ENCODE measurements at places on chromosomes 5 and 9.

GRCh38 chr9:18442629-18443491, 31.1 kb upstream of the ADAMTSL1 start:
- H3K4me1 ChIP-seq: no peaks in the 10 kb centered on the region
- no peak overlapping the region for H3K27ac ChIP-seq
- no peaks in the 10 kb centered on the region for H3K36me3 ChIP-seq
- DNase-seq: peak; percentile 74
- H3K27me3 ChIP-seq: no peaks in the 10 kb centered on the region
- H3K4me3 ChIP-seq: no peak overlapping the region

DNA sequence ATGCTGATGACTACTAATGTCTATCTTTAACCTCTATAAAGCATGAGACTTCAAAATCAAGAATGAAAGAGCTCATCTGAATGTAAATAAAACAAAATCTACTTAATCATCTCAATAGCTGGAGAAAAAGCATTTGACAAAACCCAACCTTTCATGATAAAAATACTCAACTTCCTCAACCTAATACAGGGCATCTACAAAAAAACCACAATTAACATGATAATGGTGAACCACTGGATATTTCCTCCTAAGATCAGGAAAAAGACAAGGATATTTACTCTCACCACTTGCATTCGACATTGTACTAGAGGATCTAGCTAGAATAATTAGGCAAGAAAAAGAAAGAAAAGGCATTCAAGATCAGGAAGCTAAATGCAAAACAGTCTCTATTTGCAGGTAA, 49.3 kb downstream of the FAM169A start:
- H3K4me3 ChIP-seq: no peak overlapping the region
- H3K27me3 ChIP-seq: no peaks in the 10 kb centered on the region
- H3K36me3 ChIP-seq: no peaks in the 10 kb centered on the region
- H3K4me1 ChIP-seq: no peaks in the 10 kb centered on the region
- no peak for DNase-seq

- H3K4me3 ChIP-seq: no peak overlapping the region
- H3K36me3 ChIP-seq: no peaks in the 10 kb centered on the region
- H3K27ac ChIP-seq: no peak overlapping the region
- no peak for DNase-seq
These were observed 51.0 kb upstream of the PHF24 start for GRCh38 chr9:34907044-34907443.

DNA sequence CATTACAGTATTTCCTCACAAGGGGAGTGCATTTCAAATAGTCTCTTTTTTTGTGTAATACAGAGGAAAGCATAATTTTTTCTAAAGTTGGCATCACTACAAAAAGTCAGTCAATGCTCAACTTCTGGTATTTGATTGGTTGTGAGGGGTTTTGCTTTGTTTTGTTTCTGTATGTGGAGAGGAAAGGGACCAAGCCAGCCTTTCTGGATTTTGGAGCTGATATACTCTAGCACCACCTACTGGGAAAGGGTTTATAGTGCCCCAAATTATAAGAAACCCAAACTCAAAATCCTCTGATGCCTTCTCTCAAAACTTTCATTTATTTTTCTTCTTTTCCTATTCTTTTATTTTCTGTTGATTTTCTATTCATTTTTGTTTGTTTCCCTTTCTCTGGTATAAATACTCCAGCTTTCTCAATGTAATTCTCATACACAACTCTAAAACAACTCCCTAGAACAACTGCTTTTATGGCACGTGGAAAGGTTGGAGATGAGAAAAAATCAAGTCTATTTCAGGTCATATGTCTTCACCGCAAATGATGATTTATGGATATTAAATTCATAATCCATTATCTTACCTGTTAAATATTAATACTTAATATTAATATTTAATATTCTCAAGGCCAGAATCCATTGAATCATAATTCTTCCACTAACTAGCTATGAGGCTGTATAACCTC, 69.5 kb upstream of the ANXA1 start:
- H3K4me1 ChIP-seq: no peaks in the 10 kb centered on the region
- H3K36me3 ChIP-seq: no peaks in the 10 kb centered on the region
- no peak overlapping the region for H3K4me3 ChIP-seq
- H3K27ac ChIP-seq: no peak overlapping the region

DNA sequence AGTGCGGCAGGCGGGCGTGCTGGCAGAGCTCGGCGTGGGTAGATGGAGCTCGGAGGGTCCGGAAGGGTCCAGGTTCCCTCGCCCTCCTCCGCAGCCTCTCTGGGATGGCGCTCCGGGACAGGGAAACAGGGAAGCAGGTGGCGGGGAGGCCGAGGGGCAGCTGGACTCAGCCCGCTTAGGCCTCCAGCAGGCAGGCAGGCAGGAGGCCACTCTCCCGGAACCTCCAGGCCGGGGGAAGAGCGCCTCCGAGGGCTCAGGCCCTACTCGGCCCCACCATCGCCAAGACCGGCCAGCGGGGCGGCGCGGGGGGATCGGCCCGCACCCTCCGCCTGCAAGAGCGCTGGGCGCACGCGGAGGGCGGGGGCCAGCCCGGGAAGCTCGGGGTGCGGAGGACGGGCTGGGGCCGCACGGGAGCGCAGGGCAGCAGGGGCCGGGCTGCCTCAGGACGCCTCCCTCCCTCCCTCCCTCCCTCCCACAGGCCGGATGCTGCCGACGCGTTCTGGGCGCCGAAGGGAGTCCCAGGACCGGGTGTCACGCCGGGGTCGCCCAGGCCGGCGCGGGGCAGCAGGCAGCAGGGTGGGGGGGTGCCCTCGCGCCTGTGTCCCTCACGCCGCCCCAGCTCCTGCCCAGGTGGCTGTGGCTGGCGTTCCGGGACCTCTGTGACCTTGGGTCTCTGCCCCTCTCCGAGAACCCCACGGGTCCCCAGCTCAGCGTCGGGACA, 977 bp downstream of the MGAT4B start:
- DNase-seq: no peak
- H3K4me3 ChIP-seq: peak overlapping the region; percentile 75
- peak overlapping the region; percentile 99 for H3K27ac ChIP-seq
- no peaks in the 10 kb centered on the region for H3K36me3 ChIP-seq
- no peaks in the 10 kb centered on the region for H3K27me3 ChIP-seq
- peaks cover 15% of the 10 kb centered on the region for H3K4me1 ChIP-seq

GRCh38 chr5:30401479-30402058, 791.9 kb upstream of the CDH6 start:
- no peaks in the 10 kb centered on the region for H3K27me3 ChIP-seq
- H3K4me3 ChIP-seq: no peak overlapping the region
- no peaks in the 10 kb centered on the region for H3K36me3 ChIP-seq
- no peaks in the 10 kb centered on the region for H3K4me1 ChIP-seq
- H3K27ac ChIP-seq: no peak overlapping the region

- no peak for DNase-seq
- H3K27ac ChIP-seq: peak overlapping the region; percentile 22
- H3K27me3 ChIP-seq: no peaks in the 10 kb centered on the region
- H3K4me1 ChIP-seq: peaks cover 64% of the 10 kb centered on the region
These were observed 6.4 kb upstream of the TOR4A start for GRCh38 chr9:137270929-137271695.

DNA sequence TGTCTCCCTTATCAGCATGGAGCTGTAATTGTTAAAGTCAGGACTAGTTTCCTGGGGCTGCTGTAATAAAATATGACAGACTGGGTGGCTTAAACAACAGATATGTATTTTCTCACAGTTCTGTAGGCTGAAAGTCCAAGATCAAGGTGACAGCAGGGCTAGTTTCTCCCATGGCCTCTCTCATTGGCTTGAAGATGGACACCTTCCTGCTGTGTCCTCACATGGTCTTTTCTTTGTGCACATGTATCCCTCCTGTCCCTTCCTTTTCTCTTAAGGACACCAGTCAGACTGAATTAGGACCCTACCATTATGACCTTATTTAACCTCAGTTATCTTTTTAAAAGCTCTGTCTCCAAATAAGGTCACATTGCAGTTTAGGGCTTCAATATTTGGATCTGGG, 700.5 kb upstream of the MEF2C start:
- H3K4me1 ChIP-seq: no peaks in the 10 kb centered on the region
- no peak for DNase-seq
- no peaks in the 10 kb centered on the region for H3K27me3 ChIP-seq
- no peaks in the 10 kb centered on the region for H3K36me3 ChIP-seq
- no peak overlapping the region for H3K4me3 ChIP-seq

- no peak overlapping the region for H3K27ac ChIP-seq
- no peak overlapping the region for H3K4me3 ChIP-seq
- H3K4me1 ChIP-seq: no peaks in the 10 kb centered on the region
- H3K36me3 ChIP-seq: no peaks in the 10 kb centered on the region
These were observed 8.0 kb downstream of the DBH start for GRCh38 chr9:133643978-133644760.

GRCh38 chr5:141354900-141355469, at the start of gene PCDHGA4:
Gene PCDHGA4, plus strand, starts transcription at chr5:141355021. Its CDS starts 87 bp downstream, at chr5:141355108.
- no peaks in the 10 kb centered on the region for H3K27me3 ChIP-seq
- DNase-seq: no peak
- H3K4me3 ChIP-seq: peak within 1 kb of the TSS; percentile 2

GRCh38 chr5:127572930-127573329, 55.5 kb downstream of the PRRC1 start:
- no peak overlapping the region for H3K4me3 ChIP-seq
- no peaks in the 10 kb centered on the region for H3K27me3 ChIP-seq
- H3K27ac ChIP-seq: no peak overlapping the region
- H3K36me3 ChIP-seq: no peaks in the 10 kb centered on the region

Data from heart right ventricle (tissue), 16 donors.